Midbrain (tissue), 1 donor: ENCODE measurements at places on chromosomes 1 and 21.
A peak's percentile ranks its signal among the peaks of the same experiment; 100 is the strongest.

DNA sequence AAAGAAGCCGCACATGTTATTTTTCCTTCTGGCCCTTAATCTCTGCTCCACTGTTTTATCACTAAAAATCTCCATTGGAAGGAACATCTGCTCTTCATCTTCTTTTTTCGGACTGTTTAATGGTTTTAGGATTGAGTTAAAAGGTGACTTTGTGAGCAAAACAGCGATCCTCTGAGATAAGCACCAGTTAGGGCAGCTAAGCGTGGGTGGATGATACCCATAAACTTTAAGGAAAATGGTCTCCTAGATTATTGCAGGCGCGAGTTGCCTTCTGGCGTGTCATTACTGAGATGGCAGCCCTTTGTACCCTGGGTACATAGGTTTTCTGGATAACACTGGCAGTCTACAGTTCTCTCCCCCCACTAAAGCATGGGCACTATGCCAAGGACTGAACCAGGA, 44.0 kb upstream of the HMGB4 start:
- DNase-seq: no peak

DNA sequence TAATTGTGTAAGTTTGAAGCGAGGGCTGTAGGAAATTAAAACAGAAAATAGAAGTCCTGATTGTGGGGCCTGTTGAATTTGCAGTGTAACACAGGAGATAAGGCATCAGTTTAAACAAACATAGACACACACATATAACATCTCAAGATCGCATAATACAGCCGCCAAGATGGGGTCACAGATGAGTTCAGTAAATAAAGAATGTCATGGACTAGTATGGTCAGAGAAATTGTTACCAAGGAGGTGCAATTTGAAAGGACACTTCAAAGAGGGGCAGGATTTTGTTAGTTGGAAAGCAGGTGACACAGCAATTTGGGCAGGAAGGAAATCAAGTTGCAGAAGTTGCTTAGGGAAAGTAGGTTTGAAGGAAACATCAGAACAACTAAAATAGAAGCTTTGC, 450.0 kb downstream of the USP25 start:
- DNase-seq: no peak

- DNase-seq: no peak
Observed at GRCh38 chr1:183817576-183818288, 12.8 kb downstream of the RGL1 start.

- DNase-seq: no peak
Observed at GRCh38 chr21:34697826-34698225, 29.0 kb downstream of the CLIC6 start.

GRCh38 chr1:181251001-181251712, 162.7 kb downstream of the IER5 start:
- DNase-seq: no peak

DNA sequence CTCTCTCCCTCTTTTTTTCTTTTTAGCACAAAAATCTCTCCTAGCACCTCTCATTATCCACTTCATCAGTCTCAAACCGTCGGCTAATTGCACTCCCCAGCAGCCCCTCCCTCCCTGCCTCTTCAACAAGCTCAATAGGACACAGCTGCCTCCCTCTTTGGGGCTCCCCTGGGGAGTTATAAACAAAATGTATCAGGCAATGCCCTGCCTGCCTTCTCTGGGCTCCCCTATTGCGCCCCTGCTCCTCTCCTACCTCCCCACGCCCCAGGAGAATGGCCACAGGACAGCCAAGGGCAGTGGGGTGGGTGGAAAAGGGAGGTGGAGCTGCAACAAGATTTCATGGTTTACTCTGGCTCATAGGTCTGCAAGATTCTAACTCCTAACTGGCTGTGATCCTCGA, 147.1 kb upstream of the GRIK3 start:
- DNase-seq: no peak

DNA sequence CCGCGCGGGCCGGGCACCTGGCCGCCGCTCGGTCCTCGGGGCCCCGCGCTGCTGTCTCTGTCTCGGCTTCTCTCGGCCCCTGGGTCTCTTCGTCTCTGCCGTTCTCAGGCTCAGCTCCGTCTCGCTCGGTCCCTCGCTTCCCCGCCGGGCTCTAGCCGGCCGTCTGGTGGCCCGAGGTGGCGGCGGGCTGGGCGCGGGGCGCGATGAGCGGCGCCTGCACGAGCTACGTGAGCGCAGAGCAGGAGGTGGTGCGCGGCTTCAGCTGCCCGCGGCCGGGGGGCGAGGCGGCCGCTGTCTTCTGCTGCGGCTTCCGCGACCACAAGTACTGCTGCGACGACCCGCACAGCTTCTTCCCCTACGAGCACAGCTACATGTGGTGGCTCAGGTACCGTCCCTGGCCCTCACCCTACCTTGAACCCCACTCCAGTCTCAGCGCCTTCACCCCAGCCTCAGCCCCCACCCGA, 355 bp downstream of the SHISAL2A start:
- no peak for DNase-seq

GRCh38 chr1:208029381-208030287, 118.7 kb upstream of the CD34 start:
- DNase-seq: no peak

GRCh38 chr1:117565745-117566455, 39.9 kb upstream of the TENT5C start:
- no peak for DNase-seq

- DNase-seq: no peak
Observed at GRCh38 chr1:110455151-110455550, 4.2 kb downstream of the PROK1 start.

DNA sequence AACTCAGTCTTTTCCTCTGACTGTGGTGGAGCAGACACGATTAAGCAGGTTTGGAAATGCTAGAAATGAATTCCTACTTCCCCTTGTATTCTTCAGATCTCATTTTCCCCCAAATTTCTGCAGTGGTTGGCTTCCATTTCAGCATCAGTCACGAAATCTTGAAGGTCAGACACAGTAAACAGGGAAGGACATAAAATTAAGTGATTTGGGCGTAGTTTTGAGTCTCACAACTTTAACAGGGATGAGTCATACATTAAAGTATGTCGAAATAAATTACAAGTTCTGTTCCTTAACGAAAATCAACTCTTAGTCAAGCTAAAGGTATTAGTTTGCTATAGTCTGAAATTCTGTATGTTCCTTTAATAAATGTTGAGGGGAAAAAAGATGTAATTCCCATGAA, 61.1 kb downstream of the HNRNPR start:
- DNase-seq: no peak

DNA sequence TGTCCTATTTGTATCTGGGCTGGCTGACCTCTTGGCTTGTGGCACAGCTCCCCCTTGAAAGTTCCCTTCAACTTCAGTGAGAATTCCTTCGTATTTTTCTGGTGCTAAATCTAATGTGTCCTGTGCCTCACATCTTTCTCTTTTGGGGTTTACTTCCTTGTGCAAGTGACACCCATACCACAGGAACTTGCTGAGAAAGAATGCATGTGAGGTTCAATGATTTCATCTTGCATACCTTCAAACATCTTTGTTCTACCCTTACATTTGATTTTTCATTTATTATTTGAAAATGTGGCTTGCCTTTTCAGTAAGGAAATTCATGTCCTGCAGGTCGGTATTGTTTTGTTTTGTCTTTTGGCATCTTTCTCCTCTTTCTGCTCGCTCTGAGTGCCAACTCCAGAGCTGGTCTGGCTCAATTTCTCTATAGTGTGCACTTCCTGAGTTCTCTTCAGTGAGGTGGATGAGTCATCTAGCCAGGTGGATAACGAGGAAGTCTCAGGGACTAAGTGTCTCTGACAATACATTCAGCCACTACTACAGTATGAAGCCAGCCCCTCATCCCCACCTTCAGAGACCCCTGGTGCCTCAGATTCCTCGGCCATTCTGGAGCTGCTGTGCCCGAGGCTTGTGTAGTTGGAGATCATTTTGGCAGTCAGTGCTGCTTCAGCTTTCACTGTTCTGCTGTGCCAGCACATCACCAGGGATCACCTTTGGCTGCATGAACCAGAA, 59.5 kb downstream of the RIPK4 start:
- DNase-seq: no peak

DNA sequence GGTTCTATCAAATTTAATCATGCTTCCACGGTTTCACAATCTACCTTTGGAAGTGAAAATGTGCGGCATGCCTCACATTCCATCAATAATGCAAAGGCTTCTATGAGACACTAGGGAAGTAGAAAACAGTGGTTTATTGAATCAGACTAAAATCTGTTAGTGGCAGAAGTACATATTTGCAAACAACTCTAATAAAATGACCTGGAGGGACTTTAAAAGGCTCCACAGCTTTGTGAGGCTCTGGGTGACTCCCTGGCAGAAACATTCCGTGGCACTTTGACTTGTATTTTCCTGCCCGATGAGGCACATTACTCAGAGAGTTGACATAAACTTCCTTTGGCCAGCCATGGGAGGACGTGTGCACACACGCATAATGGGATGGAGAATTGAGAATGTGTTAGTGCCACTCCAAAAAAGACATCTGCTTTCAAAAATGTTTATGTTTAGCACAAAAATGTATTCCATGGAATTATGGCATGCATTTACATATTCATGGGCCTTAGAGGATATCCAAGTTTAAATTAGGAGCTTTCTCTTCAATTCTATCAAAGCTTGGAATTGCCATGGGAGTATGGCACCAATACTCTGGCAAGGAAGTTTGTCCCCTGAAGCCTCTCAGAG, 60.0 kb upstream of the SSX2IP start:
- no peak for DNase-seq

GRCh38 chr1:34130306-34130705, 34.7 kb downstream of the CSMD2 start:
- DNase-seq: no peak

GRCh38 chr1:27603309-27603680, 649 bp downstream of the AHDC1 start:
- no peak for DNase-seq

GRCh38 chr1:12132078-12132477, 34.7 kb upstream of the TNFRSF1B start:
- no peak for DNase-seq

DNA sequence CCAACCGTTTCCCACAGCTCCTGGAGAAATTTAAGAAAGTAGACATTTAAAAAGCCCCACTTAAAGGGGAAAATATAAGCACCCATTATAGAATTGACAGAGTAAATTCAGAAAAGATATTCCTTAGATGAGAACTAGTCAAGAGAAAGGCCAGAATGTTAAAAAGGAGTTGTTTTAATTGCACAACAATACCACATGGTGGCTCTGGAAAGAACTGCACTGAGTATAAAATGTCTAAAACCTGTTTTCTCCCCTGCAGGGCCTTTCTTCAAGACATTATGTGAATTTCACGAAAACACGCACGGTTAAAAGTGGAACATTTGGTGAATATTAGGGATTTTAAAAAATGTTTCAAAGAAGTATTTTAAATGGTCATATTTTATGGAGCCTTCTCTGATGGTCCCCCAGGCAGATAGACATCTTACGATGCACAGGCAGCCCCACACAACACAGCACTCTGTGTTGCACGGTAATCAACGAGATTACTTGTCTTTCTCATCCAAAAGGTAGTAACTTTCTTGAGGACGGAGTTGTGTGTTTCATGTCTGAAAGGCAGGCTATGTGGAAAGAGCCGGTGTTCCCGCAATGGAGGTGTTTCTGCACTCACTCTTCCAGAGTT, 101.9 kb downstream of the PRRX1 start:
- DNase-seq: peak; percentile 21

DNA sequence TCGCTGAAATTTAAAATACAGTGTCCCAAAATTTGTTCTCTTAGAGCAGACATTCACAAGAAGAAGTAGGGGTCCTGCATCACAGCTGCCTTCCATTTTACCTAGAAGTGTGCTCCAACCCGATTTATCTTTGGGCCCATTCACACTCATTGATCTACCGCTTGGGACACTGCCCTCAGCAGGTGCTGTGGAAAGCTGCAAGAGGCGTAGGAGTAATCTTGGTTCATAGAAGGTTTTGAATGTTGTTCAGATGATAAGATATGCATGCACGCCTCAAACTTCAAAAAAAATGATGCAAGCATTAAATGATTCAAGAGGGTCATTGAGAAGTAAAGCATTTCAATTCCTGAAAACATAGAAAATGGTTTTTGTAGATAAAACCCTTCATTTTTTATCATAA, 18.6 kb upstream of the C1orf105 start:
- no peak for DNase-seq

- no peak for DNase-seq
Observed at GRCh38 chr1:178692564-178693327, 32.3 kb upstream of the RALGPS2 start.

- no peak for DNase-seq
Observed at GRCh38 chr21:43287111-43287760, 118.4 kb downstream of the CRYAA start.

GRCh38 chr1:90127288-90127953, 132.5 kb downstream of the ZNF326 start:
- no peak for DNase-seq

GRCh38 chr1:20182415-20182814, 3.5 kb upstream of the UBXN10 start:
- DNase-seq: no peak

DNA sequence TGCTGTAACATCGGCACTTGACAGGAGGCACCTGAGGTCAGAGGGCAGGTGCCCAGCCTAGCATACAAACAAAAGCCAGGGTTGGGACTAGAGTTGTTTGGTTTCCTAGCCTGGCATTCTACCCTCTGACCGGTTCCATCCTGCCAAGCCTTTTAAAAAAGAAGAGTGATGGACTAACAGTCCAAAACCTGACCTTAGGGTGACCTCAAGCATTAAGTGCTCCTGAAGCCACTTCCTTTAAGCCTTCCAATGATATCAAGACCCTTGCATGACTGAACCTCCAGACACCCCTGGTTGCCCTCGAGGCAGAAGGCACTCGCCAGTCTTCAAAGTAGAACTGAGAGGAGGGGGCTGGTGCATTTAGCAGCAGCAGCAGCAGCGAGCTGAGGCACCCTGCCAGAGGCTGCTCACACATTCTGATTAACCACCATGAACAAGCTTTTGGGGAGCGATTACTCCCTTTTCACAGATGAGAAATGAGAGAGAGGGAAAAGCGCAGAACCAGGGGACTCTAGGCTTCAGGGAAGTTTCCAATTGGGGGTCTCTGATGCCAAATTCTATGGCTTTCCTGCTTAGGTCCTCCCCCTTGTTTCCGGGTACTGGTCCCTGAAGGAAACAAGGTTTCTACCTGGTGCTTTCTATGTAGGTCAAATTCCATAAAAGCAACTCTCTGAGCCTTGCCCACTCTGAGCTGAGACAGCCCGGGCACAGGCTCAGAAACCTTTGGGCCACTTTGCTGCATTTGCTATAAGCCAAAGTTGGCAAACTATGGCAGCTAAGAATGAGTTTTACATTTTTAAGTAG, 9.2 kb downstream of the SLC2A1 start:
- DNase-seq: no peak

- no peak for DNase-seq
Observed at GRCh38 chr1:24860841-24861240, 69.2 kb downstream of the RUNX3 start.

GRCh38 chr1:212309967-212310366, 24.8 kb downstream of the PPP2R5A start:
- DNase-seq: no peak

DNA sequence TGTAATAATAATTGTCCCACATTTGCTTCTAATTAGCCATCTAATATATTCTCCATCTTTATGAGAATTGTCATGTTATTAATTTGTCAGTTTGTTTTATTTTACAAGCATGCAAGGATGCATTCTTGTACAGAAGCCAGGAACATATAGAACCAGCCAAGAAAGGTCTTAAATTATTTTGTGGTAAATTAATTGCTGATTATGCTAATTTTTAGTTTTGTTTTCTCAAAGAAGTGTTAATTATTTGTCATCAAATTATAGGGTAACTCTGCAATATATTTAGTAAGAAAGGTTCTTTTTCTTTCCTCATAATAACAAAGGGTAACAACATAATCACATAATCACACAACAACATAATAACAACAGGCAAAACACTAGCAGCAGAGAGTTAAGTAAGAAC, 5.7 kb downstream of the CLIC6 start:
- DNase-seq: no peak

GRCh38 chr1:6046279-6046678, 591 bp downstream of the KCNAB2 start:
- DNase-seq: no peak
